Activated T-cell treated with anti-CD3 and anti-CD28 coated beads, Interleukin-2, amount 50 U/mL, for 72 hours (primary cell): ENCODE measurements at places on chromosomes 1 and 21.

GRCh38 chr1:167698313-167698712, 23.5 kb upstream of the MPZL1 start:
- no peaks in the 10 kb centered on the region for H3K27me3 ChIP-seq
- DNase-seq: no peak
- no peaks in the 10 kb centered on the region for H3K4me1 ChIP-seq
- no peak overlapping the region for H3K4me3 ChIP-seq
- H3K27ac ChIP-seq: no peak overlapping the region

DNA sequence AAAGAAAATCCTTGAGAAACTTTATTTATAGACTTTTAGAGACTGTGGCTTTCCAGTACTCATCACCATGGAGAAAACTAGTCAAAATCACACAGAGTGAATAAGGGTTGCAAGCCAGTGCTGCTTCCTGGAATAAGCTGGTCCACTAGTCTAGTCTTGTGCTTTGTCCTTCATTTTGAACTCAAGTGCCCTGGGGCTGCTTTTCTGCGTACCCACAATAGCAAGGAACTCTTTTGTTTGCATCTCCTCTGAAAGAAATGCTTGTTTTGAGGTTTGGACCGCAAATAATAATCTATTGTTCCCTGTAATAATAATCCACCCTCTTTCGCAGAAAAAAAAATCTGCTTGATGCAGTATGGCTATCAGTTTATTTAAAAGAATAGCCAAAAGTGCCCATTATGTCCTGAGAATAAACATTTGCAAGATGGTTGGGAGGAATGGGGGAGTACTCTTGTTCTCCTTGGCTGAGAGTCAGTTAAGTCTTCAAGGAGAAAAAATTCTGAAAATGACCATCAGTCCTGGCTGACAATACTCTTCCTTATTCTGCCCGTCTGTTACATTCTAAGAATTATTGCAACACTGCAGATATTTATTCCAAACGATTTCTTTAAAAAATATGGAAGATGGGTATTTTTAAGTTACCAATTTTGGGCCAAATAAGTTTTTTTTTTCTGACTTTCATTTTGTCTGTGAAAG, 41.9 kb downstream of the MPZL1 start:
- H3K27ac ChIP-seq: no peak overlapping the region
- no peak for DNase-seq
- H3K36me3 ChIP-seq: peaks cover 7% of the 10 kb centered on the region
- peaks cover 24% of the 10 kb centered on the region for H3K4me1 ChIP-seq
- H3K27me3 ChIP-seq: no peaks in the 10 kb centered on the region

GRCh38 chr1:40825435-40825788, 36.8 kb downstream of the CITED4 start:
- no peak overlapping the region for H3K27ac ChIP-seq
- H3K36me3 ChIP-seq: no peaks in the 10 kb centered on the region
- no peak overlapping the region for H3K4me3 ChIP-seq
- DNase-seq: peak; percentile 24

GRCh38 chr1:154975409-154976059, 1.1 kb downstream of the CKS1B start:
- no peak overlapping the region for H3K27ac ChIP-seq
- peaks cover 7% of the 10 kb centered on the region for H3K36me3 ChIP-seq
- peak; percentile 70 for DNase-seq
- peaks cover 27% of the 10 kb centered on the region for H3K4me1 ChIP-seq

DNA sequence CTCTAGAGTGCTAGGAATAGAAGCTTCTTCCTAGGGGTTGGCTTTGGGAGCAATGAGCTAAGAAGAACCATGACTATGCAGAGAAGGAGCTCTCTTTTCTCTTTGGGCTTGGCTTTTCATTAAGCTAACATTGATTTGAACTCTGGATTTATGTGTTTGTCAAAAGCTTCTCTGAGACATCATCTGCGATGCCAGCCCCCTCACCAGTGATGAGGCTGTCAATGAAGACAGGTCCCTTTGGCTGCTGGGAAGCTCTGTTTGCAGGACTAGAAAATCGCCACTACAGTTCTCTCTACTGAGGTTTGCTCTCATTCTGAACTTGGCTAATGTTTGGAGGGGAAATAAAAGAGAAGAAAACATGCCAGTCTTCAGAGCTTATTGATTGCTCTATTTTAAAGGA, 185.0 kb downstream of the PCP4 start:
- H3K4me3 ChIP-seq: no peak overlapping the region
- no peak for DNase-seq
- H3K27ac ChIP-seq: no peak overlapping the region
- no peaks in the 10 kb centered on the region for H3K36me3 ChIP-seq
- no peaks in the 10 kb centered on the region for H3K27me3 ChIP-seq

- no peaks in the 10 kb centered on the region for H3K27me3 ChIP-seq
- H3K36me3 ChIP-seq: no peaks in the 10 kb centered on the region
- no peak overlapping the region for H3K4me3 ChIP-seq
These were observed 82.0 kb downstream of the NPHP4 start for GRCh38 chr1:5910276-5910620.

- no peak for DNase-seq
- peaks cover 37% of the 10 kb centered on the region for H3K4me1 ChIP-seq
- no peak overlapping the region for H3K27ac ChIP-seq
- H3K27me3 ChIP-seq: no peaks in the 10 kb centered on the region
- H3K4me3 ChIP-seq: no peak overlapping the region
These were observed 56.7 kb downstream of the AKT3 start for GRCh38 chr1:243793298-243793697.

DNA sequence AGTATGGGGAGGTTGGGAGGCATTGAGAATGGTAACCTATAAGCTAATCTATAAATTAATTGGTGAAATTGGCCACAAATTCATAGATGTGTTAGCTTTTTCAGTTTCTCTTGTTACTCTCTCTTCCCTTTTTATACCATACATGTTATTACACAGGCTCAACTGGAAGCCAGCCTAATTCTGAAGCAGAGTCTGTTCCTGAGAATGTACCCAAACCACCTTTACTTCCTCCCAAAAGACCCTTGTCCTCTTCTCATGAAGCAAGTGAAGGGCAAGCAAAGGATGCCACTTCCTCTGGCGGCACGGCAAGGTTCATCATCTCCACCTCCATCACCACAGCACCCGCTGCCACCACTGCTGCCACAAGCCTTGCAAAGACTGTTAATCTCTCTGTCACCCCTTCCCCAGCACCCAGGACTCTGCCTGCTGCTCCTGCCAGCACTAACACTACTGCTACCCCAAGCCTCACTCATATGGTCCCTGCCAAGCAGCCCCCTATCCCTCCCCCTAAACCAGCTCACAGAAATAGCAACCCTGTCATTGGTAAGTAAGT, 39.5 kb upstream of the RCC1 start:
- H3K4me1 ChIP-seq: peaks cover 18% of the 10 kb centered on the region
- H3K4me3 ChIP-seq: no peak overlapping the region

DNA sequence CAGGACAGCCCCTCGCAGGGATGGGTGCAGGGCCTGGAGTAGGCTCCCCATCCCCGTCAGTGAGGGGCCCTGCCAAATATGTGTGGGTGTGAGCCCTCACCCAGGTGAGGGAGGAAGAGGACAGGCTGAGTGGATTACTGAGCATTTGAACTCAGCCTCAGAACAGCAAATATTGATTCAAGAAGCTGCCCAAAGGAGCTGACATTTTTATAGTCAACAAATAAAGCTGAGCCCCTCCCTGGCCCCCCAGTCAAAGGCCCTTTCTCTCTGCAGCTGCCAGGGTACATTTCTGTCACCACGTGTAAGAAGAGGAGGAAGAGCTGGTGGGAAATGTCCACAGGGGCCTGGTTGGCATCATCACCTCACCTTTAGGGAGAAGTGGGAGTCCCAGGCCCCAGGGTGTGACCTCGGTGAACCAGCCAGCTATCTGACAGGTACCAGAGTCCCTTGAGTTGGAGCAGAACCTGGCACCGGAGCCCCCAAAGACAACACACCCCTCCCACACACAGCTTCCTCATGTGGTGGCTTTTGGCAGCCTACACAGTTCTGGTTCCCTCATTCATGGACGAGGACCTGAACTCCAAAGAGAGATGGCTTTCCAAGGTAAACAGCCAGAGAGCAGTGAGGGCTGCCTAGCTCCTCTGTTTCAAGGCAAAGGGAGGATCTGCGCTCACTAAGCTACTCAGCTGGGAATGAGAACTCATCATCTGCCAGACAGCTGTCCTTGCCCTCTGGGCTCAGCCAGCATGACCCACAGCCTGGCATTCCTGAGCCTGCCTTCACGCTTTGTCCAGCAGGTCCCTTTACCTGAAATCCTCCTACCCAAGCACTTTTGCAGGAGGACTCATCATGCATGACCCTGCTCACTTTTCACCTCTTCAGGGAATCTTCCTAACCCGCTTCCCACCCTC, 43.0 kb upstream of the TENT5C start:
- no peak for DNase-seq
- no peak overlapping the region for H3K27ac ChIP-seq
- H3K4me1 ChIP-seq: peaks cover 5% of the 10 kb centered on the region
- H3K27me3 ChIP-seq: peaks cover 8% of the 10 kb centered on the region
- no peaks in the 10 kb centered on the region for H3K36me3 ChIP-seq

DNA sequence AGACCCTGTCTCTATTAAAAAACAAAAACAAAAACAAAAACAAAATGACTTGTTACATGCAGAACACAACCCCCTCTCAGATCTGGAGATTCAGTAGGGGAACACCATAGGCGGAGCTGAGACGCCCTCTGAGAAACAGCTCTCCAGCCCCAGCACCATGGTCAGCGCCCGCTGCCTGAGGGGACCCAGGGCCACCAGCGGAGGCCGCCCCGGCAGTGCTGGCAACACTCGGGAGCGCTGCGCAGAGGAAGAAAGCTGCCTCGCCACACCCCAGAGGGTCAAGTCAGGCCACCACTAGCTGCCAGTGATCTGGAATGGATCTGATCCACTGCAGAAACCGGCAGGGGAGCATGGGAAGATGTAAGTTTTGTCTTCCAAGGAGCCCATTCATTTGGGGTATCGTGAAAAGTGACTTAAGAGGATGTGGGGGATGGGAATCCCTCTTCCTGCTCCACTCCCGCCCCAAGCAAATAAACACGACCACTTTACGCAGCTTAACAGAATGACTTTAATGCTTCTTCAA, 3.1 kb downstream of the ACTA1 start:
- H3K36me3 ChIP-seq: peaks cover 3% of the 10 kb centered on the region
- H3K4me3 ChIP-seq: peak overlapping the region; percentile 83
- peak overlapping the region; percentile 39 for H3K27ac ChIP-seq
- H3K27me3 ChIP-seq: peaks cover 78% of the 10 kb centered on the region

DNA sequence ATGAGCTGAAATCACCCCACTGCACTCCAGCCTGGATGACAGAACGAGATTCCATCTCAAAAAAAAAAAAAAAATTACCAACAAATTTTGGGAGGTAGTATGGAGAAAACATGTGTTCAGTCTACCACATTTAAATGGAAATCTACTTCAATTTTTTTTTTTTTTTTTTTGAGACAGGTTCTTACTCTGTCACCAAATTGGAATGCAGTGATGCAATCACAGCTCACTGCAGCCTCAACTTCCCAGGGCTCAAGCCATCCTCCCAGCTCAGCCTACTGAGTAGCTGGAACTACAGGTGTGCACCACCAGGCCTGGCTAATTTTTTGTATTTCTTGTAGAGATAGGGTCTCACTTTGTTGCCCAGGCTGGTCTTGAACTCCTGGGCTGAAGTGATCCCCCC, 82.1 kb downstream of the GFI1 start:
- no peak overlapping the region for H3K4me3 ChIP-seq
- no peaks in the 10 kb centered on the region for H3K27me3 ChIP-seq
- peaks cover 9% of the 10 kb centered on the region for H3K4me1 ChIP-seq
- DNase-seq: no peak
- H3K36me3 ChIP-seq: peaks cover 6% of the 10 kb centered on the region

GRCh38 chr1:85229574-85230097, 28.8 kb upstream of the SYDE2 start:
- no peaks in the 10 kb centered on the region for H3K27me3 ChIP-seq
- H3K4me1 ChIP-seq: no peaks in the 10 kb centered on the region
- H3K4me3 ChIP-seq: no peak overlapping the region
- no peak overlapping the region for H3K27ac ChIP-seq

- no peaks in the 10 kb centered on the region for H3K27me3 ChIP-seq
- peaks cover 77% of the 10 kb centered on the region for H3K4me1 ChIP-seq
- peak overlapping the region; percentile 75 for H3K4me3 ChIP-seq
- peak overlapping the region; percentile 95 for H3K27ac ChIP-seq
These were observed 7.7 kb downstream of the ENSA start for GRCh38 chr1:150621497-150622302.

- DNase-seq: no peak
- H3K36me3 ChIP-seq: no peaks in the 10 kb centered on the region
- peaks cover 26% of the 10 kb centered on the region for H3K4me1 ChIP-seq
- H3K27me3 ChIP-seq: peaks cover 43% of the 10 kb centered on the region
These were observed 4.9 kb upstream of the KCNJ10 start for GRCh38 chr1:160074865-160075264.

DNA sequence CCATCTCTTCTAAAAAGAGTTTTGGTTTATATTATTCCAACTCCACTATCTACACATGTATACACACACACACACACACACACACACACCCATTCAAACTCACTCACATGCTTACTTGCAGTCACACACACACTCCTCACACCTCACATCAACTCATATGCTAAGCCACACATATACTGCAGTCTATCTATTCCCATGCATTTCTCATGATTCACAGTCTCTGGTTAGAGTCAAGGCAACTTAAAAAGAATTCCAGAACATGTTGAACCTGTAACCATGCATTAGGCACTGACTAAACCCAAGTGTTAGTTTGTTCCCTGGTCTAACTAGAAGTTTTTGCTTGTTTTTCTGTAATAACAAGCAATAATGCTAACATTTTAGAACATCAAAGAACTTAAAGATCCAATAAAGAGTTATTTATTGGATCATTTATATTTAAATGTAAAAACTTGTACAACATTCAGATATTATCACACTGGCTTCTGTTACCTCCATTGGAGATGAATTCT, 931.1 kb downstream of the PLA2G4A start:
- H3K27me3 ChIP-seq: no peaks in the 10 kb centered on the region
- H3K4me3 ChIP-seq: no peak overlapping the region
- no peak for DNase-seq
- H3K4me1 ChIP-seq: no peaks in the 10 kb centered on the region
- H3K36me3 ChIP-seq: no peaks in the 10 kb centered on the region

DNA sequence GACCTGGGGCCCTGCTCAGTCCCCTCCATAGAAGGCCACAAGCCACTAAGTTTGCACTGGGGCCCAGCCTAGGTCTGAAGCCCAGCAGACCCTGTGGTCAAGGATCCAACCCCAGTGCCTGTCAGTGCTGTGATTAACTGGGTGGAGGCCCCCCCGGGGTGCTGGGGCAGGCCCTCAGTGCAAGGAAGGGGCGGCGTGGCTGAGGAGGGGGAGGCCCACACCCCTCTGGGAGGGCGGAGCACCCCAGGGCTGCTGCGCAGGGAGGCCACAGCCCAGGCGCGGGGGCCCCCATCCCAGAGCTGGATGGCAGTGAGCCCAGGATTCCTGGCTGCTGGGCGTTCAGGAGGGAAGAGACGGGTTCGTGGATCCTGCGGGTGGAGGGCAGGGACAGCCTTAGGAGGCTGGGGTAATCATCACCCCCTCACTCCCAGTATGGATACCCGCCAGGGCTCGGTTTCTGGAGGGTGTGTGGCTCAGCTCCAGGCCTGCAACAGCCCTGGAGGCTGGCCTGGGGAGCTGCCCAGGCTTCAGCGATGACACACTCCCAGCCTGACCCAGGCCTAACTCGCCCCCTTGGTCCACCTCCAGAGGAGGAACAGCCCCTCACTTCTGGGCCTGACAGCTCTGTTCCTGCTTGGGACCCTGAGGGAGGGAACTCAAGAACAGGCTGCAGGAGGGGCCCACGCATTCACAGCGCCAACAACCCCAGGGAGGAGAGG, 890 bp downstream of the GJC2 start:
- no peaks in the 10 kb centered on the region for H3K27me3 ChIP-seq
- no peak for DNase-seq
- no peak overlapping the region for H3K27ac ChIP-seq
- H3K36me3 ChIP-seq: no peaks in the 10 kb centered on the region
- no peak overlapping the region for H3K4me3 ChIP-seq
